ENCODE measurements at places on chromosomes 5 and 9. TPM values are rescaled to one million over a fixed set of nuclear protein-coding genes. Genes with fewer than 3 reads are reported as not detected.

Gene OMD
- 4.1 TPM for total RNA-seq

Gene ERCC8
- total RNA-seq = 10.3 TPM

Gene WDR31
- total RNA-seq = 4.5 TPM

Gene PDZD2
- total RNA-seq = 67.8 TPM

Gene KCNT1
- 0.35 TPM for total RNA-seq

Gene ZDHHC11
- 28.7 TPM for total RNA-seq

Gene ZNF483
- total RNA-seq = 5.1 TPM

Gene OR1Q1
- total RNA-seq = not detected

Gene FOXD4L3
- 0.21 TPM for total RNA-seq

Gene TAF11L5
- not detected for total RNA-seq

Gene ACOT12
- total RNA-seq = not detected

Gene SHB
- total RNA-seq = 25.3 TPM

Gene GRAMD2B
- 13.7 TPM for total RNA-seq

Gene INSYN2B
- total RNA-seq = not detected

Gene F12
- total RNA-seq = 0.80 TPM

Gene BHMT2
- 3.9 TPM for total RNA-seq

Gene MAMDC4
- total RNA-seq = 13.5 TPM

Gene C1QTNF3
- 6.7 TPM for total RNA-seq

Gene TMEM252
- 0.30 TPM for total RNA-seq

Gene FAM81B
- total RNA-seq = 7.6 TPM

Gene SELENOP
- total RNA-seq = 705 TPM

Gene SHOC1
- 0.15 TPM for total RNA-seq

Gene RNF224
- total RNA-seq = 0.21 TPM

Gene WHRN
- 6.2 TPM for total RNA-seq

Gene FRMPD1
- total RNA-seq = 0.06 TPM

Gene LHX3
- not detected for total RNA-seq

Gene ADCY2
- total RNA-seq = 0.59 TPM

Gene CEL
- total RNA-seq = 1.4 TPM

Gene C9orf50
- total RNA-seq = not detected

Gene FBP1
- total RNA-seq = 527 TPM

Gene PCDHA9
- 0.32 TPM for total RNA-seq

Gene ENC1
- total RNA-seq = 18.8 TPM

Gene ADGRD2
- total RNA-seq = not detected

Gene NTNG2
- 5.0 TPM for total RNA-seq

Gene BTNL8
- total RNA-seq = 5.3 TPM

Gene EGR1
- total RNA-seq = 78.2 TPM

Gene TNFSF8
- total RNA-seq = 3.5 TPM

Gene PCA3
- not detected for total RNA-seq
